ENCODE measurements at places on chromosomes 3 and 15. TPM values are rescaled to one million over a fixed set of nuclear protein-coding genes. Genes with fewer than 3 reads are reported as not detected.

- no peak for DNase-seq
Measured at GRCh38 chr15:69542028-69542427, 89.4 kb downstream of the RPLP1 start.

- DNase-seq: no peak
Measured at GRCh38 chr3:159723295-159723694, 265.3 kb upstream of the IL12A start.

The MYLK gene
- total RNA-seq: 267 TPM

- no peak for DNase-seq
Measured at GRCh38 chr3:120429921-120430361, 20.9 kb downstream of the FSTL1 start.

GRCh38 chr3:168065569-168065968 is 30.2 kb downstream of the GOLIM4 start:
- no peak for DNase-seq

The TMC3 gene
- total RNA-seq: not detected

DNA sequence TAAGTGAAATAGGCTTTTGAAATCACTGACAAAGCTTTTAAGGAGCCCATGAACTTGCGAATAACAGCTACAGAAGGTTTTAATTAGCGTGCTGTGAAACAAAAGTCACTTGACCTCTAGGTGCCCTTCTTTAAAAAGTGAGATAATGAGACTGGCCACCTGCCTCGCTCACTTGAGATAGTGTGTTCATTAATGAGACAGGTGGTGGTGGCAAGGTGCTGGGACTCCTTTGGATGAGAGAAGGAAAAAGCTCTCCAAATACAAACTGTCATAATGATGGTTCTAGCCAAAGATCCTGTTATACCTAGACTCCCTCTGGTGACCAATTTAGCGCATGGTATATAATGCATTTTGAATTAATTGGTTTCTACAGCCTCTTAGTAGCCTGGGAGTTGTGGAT is 22.7 kb upstream of the IREB2 start:
- no peak for DNase-seq

DNA sequence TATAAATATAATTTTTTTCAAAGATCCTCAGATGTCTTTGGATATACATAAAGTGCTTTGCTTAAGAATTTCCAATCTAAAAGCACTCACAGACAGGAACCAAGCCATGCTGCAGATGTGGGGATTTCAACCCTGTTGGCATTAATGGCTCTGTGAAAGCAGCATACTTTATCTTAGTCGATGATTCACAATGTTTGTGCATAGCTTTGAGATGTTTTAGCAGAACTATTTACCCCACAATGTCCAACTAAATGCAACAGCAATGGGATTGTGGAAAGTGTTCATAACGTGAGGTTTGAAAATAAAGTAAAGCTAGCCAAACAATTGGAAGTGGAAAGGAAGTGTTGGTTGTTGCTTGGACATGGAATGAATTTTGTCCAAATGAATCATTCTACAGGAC is 371.4 kb downstream of the SOX2 start:
- DNase-seq: no peak

DNA sequence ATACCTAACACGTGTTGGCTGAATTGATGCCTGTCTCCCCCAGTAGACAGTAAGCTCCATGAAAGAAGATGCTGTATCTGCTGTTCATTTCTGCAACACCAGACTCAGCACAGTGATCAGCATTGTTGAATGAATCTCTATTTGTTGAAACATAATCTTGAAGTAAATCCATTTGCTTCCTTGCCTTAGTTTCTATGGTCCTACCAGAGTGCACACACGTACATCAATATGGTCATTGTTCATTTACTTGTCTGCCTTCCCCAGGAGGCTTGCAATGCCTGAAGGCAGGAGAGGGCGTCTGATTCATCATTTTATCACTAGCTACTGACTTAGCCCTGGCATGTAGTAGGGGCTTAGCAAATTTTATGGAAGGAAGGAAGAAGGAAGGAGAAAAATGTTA is 19.2 kb downstream of the RBP2 start:
- no peak for DNase-seq

The CLDN11 gene
- total RNA-seq: 1.3 TPM

GRCh38 chr15:69164807-69165636 is 4.6 kb downstream of the GLCE start:
- no peak for DNase-seq

The IGDCC3 gene
- not detected for total RNA-seq

DNA sequence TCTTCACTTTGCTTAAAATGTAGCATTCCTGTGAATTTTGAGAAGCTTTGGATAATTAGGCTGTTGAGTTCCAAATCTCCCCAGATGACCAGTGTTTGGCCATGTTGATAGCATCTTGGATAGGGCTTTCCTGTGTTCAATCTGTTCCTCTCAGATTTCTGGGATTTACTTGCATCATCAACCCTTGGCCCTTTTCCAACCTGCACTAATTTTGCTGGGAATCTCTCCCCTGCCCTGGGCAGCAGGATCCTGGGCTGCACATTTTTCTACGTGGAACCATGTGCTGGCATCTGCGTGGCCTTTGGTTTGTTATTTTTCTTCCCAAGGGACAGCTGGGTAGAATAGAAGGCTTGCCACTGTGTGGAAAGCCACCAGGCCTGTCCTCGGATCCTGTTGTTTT is 75.4 kb upstream of the PLXNA1 start:
- no peak for DNase-seq

DNA sequence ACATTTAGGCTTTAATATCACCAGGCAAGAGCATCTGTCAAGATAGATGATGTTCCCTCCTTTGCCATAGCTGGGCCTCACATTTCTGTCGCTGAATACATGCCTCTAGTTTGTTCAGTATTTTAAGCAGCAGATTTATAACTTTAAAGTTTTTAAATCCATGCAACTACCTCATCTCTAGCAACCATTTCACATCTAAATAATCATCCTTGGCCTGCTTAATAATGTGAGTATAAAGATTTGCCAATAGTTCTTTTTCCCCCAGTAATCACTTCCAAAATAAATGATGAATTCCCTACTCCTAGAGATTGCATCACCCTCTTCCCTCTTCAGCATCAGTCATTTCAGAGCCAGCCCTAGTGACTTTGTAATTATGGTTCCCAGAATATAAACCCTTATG is 36.2 kb upstream of the FILIP1L start:
- DNase-seq: no peak

GRCh38 chr3:81788610-81789009 is 27.2 kb upstream of the GBE1 start:
- DNase-seq: no peak

DNA sequence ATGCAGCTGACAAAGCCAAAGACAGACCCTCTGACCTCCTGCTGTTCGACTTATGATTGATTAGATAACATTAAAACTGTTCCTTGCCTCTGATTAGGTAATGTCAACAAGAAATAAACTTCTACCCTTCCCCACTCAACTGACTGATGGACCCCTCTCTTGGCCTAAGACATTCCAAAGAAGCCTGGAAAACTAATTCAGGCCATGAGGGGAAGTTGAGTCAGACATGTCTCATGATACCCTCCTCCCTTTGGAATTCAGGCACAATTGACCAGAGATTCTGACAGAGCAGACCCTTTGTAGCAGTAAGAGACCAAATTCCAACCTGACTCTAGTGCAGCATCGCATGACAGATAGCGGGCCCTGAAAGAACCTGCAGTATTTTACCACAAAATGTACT is 354.5 kb downstream of the OCA2 start:
- DNase-seq: no peak

The LRRN1 gene
- 0.24 TPM for total RNA-seq

DNA sequence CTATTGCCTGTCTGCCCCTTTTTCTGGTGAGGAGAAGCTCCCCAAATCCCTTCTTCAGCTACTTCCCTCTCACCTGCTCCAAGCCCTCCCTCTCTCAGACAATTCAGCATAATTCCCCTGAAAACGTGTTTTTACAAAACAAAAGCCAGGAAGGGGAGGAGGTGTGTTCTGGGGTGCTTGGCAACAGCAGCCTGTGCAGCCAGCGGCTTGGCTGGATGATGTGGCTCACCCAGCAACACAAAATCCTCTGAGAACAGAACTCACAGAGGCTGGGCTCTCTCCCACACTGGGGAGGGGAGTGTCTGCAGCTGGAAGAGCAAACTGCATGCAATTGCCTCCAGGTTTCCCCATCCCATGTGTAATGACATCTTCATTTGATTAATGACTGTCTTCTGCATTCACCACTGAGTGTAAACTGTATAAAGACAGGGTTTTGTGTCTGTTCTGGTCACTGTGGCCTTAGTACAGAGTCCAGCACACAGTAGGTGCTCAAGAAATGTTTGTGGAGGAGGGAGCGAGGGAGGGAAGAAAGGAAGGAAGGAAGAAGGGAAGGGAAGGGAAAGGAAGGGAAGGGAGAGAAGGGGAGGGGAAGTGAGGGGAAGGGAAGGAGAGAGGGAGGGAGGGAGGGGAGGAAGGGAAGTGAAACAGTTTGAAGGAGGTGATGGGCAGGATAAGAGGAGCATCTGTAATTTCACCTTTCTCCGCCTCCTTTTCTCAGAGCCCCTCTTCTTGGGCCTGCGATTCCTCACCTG is 70.1 kb upstream of the GLCE start:
- DNase-seq: no peak

DNA sequence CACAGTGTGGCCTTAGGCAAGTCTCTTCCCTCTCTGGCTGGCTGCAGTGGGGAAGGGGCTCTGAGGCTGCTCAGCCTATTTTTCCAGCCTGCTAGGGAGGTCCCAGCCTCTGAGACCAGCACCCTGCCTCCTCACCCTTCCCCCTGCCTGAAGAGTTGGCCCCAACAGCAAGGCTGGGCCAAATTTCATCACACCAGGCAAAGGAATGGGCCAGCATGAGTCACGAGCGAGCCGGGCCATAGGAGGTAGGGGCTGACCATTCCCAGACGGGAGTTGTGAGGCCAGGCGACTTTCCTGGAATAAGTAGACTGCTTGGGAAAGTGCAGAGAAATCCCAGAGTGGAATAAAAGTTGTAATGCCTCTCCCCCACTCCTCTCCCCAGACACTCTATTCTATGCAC is 5.7 kb upstream of the FBLN2 start:
- peak; percentile 40 for DNase-seq

The TTLL13 gene
- 1.2 TPM for total RNA-seq

DNA sequence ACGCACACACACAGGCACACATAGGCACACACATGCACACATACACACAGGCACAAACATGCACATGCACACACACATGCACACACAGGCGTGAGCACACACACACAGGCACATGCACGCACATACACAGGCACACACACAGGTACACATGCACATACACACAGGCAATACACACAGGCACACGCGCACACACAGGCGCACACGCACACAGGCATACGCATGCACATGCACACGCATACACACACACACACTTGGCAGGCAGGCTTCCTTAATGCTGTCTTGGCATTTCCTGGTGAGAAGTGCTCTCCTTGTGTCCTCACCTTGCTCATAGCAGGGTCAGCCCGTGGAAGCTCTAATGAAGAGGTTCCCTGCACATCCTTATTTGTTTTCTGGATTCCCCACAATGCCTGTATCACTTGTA is 8.4 kb upstream of the SLCO2A1 start:
- DNase-seq: peak; percentile 29

The DPPA2 gene
- not detected for total RNA-seq

The ITIH3 gene
- total RNA-seq: 0.32 TPM

DNA sequence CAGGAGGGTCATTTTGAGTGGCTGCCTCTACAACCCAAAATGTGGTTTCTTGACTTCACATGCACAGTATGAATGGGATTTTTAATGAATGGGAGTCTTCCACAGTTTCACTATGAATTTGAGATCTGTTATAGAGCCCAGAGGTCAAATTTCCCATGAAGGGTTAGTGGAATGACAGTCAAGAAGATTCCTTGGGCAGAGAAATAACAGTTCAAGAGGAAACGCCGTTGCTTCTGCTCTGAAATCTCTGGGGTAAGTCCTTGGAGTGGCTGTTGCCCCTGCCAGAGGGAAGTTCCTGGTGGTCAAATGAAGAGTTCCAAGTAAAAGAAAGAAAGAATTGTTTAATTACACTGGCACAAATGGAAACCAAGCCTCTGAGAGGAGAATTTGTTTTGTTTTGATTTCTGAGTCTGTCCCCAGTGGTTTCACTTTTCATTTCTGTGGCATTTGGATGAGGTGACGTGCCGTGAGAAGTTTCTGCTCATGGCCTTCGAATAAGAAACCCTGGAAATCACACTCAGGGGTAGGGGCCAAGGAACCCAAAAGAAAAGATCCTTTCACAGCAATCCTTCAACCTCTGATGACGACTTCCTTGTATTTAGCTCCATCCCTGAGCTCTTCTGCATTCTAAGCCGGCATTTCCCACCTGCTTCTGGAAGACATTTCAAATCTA is 77.5 kb upstream of the IL12A start:
- no peak for DNase-seq

GRCh38 chr3:132326251-132326650 is 9.0 kb downstream of the ACP3 start:
- no peak for DNase-seq

GRCh38 chr15:80562846-80563245 is 132.3 kb upstream of the ABHD17C start:
- no peak for DNase-seq

- DNase-seq: no peak
Measured at GRCh38 chr3:168028086-168028485, 67.6 kb downstream of the GOLIM4 start.

DNA sequence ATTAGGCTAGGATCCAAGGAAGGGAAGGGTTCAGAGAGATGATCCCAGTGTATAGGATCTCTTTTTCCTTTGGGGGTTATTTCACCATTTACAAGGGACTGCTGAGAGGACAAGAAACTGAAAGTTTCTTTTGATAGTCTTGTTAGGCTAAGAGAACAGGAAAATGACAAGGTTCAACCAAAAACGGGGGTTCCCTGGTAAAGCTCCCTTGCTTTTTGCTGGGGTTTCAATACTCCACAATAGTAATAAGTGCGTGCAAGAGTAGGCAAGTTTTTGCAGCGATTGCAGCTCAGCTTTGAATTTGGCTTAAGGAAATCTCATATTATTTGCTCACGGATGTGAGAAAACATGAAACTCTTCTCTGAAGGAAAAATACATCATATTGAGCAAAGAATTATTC is 18.8 kb upstream of the SUSD5 start:
- DNase-seq: no peak

The IFT57 gene
- 42.2 TPM for total RNA-seq

DNA sequence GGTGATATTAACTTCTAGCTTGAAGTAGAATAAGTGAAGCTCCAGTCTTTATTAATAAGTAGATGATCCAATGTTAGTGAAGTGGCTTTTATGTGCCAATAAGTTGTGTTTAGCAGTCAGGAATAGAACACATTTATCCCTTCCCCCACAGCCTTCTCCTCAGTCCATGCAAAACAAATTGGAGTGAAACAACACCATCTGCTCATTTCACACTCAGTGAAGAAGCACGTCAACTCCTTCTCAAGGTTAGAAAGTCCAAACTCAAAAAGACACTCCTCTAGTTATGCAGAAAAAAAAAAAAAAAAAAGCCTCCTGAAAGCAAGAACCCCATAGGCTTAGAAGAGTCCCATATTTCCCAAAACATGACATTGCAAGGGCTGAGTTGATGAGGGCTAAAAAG is 18.0 kb upstream of the NEO1 start:
- DNase-seq: no peak

DNA sequence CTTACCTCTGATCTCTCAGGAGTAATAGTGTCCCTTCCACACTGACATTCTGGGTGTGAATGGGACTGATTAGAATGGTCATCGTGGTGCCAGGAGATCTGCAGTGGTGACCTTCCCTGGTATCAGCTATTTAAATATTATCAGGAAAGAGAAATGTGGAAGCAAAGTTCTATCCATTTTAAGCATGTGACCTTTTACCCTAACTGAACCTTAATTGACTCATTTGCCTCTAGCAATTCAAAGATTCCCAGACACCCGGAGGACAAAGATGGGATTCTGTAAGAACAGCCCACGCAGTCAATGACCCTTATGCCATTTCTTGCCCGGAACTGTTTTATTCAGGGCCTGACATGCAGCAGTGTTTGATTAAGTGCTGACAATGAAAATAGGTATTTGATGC is 10.3 kb downstream of the LIPC start:
- no peak for DNase-seq

GRCh38 chr3:129077222-129077621 is 16.6 kb downstream of the GP9 start:
- no peak for DNase-seq

Measured in colonic mucosa (tissue), 4 donors.